NCI-H460 (cell line): ENCODE measurements at places on chromosomes 16 and 17. TPM values are rescaled to one million over a fixed set of nuclear protein-coding genes. Genes with fewer than 3 reads are reported as not detected.

- no peak for DNase-seq
Observed at GRCh38 chr16:64853551-64853950, 268.3 kb downstream of the CDH11 start.

DNA sequence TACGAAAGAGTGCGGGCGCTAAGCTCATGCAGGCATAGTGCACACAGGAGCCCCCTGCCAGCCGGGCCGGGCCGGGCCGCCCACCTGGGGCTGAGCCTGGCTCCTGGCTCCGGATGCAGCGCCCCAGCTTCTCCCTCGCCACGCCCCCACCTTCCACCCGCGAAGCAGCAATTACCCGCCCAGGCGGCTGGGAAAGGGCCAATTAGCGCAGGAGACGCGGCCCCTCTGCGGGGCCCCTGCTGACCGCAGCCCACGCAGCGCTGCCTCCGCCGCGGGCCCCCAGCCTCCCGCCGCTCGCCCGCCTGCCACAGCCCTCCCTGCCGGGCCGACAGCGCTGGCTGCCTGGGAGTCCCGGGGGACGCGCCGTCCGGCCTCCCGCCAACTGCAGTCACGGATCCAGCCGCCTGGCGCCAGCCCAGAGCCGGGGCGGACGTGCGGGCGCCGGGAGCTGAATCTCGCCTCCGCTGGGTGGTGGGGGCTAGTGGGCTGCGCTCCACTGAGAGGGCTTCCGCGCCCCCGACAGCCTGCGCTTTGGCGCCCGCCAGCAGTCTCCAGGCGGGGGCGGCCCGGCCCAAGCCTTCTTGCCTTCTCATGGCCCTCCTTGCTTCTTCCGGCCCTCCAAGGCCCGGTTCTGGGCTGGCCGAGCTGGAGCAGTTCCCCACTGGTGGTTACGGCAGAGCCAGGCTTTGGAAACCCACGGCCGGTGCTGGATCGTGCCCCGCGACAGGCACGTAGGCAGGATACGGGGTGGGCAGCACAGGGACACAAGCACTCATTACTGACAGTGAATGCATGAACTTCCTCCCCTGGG, 14.9 kb upstream of the CBFB start:
- DNase-seq = peak; percentile 49

DNA sequence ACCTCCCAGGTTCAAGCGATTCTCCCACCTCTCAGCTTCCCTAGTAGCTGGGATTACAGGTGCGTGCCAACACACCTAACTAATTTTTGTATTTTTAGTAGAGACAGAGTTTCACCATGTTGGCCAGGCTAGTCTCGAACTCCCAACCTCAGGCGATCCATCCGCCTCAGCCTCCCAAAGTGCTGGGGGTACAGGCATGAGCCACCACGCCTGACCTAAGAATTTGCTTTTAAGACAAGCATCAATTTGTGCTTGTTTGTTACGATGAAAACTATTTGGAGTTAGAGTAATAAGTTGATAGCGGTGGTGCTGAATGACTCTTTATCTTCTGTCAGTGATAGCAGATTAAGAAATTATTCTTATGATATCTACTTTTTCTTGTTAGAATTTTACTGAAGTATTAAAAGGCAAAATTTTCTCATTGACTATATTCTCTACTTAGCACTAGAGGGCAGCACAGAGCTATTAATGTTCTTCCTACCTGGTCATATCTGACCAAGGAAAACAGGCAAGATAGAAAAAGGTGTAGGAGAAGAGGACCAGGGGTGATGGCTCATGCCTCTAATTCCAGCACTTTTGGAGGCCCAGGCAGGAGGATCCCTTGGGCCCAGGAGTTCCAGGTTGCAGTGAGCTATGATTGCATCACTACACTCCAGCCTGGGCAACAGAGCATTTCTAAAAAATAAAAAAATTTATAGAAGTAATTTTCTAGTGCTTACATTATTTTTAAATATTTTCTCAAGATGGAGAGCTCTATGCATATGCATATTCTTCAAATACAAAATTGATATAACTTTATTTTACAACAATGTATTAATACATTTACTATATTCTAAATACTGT, 24.5 kb downstream of the STXBP4 start:
- DNase-seq = peak; percentile 64

DNA sequence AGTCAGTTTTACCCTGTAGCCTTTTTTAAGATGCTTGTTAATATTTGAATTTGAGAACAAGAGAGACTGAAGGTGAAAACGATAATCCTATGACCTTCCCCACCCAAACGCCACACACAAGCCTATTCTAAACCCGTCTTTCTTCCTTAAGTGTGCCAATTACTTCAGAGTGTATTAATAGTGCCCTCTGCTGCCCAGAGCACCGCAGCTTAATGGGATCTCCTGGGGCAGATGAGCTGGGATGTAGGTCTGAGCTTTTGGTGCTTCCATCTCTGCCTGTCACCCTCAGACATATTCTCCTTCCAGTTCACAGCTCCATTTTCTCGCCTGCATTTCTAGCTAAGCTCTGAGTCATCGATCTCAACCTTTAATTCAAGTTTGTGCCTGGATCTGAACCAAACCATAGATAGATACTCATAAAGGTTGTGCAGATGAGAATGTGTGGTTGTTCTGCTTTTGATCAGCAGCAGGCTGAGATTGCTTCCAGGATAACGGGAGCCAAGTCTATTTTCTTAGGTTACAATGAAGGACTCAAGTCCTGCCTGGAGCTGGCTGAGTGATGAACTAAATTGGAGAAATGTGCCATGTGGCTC, 46.4 kb upstream of the CDH13 start:
- peak; percentile 21 for DNase-seq

DNA sequence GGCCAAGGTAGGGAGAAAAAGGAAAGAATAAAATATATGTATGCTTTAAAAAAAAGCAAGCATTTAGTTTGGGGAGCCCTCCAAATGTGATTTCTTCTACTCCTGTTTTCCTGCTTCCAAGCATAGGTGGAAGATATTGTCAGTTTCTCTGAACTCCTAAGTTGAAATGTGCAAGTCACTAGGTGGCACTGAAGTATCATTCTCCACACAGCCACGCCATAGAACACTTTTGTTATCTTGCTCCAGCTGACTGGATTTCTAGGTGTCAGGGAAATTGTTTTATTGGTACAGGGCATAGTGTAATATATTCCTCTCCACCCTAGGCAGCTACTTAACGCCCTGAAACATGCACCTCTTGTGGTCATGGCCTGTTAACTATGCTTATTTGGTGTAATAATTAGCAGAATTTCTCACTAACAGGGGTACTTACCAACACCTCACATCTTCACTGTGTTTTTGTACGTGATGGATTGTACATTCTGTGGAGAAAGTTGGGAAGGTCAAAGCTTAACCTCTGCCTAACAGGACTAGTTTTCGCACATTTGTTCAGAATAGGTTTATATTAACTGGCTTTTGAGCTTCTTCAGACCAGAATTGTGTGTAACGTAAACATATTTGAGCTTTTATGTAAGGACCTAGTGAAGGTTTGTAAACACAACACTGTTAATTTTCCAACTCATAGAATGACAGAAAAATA, 69.3 kb downstream of the FTO start:
- DNase-seq = peak; percentile 72

DNA sequence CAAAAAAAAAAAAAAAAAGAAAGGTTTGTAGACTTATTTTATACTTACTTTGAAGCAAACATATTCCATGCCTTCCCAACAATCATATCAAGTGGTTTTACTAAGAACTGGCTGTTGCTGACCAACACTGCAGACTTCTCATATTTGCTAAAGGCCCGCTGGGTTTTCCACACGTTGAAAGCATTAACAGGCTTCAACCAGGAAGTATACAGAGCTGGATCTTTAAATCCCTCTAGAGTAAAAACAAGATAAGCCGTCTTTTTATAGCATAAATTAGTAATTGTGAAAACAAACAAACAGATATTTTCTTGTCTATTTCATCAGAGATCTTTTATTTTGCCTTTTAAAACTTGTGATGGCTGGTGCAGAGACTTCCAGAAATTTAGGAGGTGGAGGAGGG, 29.1 kb downstream of the TUBD1 start:
- no peak for DNase-seq

- no peak for DNase-seq
Observed at GRCh38 chr17:13540546-13540945, 61.2 kb downstream of the HS3ST3A1 start.

DNA sequence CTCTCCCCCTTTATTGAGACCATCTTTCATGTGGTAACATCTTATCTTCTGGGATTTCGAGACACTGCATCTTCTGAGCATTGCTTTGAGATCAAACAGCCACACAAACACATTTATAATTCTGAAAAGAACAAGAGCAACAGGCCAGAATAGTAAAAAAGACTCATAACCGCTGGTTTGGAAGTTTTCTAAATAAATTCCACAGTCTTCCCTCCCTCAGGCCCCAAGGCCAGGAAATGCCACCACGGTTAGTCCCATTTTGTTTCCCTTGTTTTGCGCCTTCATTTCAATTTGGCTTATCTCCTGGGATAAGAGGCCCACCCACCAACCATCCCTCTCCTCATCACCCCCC, 25.3 kb downstream of the LITAF start:
- DNase-seq = no peak

- DNase-seq = no peak
Observed at GRCh38 chr16:49883076-49884014, 27.4 kb upstream of the ZNF423 start.

- DNase-seq = no peak
Observed at GRCh38 chr17:4270736-4271135, 7.0 kb upstream of the ANKFY1 start.

DNA sequence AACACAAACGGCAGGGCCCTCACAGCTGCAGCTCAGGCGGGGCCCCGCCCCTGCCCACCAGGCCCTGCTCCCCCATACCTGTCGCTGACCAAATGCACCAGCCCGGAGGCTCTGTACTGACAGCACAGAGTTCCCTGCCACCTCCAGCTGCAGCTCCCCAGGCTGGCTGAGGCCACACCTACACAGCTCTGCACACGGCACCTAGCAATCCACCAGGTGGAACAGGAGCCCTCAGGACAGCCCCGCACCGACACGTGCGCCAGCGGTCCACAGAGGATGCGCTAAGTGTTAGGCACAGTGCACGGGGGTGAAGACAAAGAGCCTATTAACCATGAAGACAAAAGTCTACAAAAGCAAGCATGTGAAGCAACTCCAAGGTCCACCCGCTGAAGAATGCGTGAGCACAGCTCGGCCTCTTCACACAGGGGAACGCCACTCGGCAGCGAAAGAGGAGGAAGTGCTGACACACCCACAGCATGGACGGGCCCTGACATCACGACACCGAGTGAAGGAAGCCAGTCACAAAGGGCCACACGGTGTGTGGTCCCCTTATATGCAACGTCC, 5.4 kb downstream of the ZCCHC14 start:
- no peak for DNase-seq

GRCh38 chr16:35516551-35516950, 2057.1 kb downstream of the TP53TG3F start:
- DNase-seq = no peak

- no peak for DNase-seq
Observed at GRCh38 chr16:27083861-27084261, 17.1 kb downstream of the C16orf82 start.

DNA sequence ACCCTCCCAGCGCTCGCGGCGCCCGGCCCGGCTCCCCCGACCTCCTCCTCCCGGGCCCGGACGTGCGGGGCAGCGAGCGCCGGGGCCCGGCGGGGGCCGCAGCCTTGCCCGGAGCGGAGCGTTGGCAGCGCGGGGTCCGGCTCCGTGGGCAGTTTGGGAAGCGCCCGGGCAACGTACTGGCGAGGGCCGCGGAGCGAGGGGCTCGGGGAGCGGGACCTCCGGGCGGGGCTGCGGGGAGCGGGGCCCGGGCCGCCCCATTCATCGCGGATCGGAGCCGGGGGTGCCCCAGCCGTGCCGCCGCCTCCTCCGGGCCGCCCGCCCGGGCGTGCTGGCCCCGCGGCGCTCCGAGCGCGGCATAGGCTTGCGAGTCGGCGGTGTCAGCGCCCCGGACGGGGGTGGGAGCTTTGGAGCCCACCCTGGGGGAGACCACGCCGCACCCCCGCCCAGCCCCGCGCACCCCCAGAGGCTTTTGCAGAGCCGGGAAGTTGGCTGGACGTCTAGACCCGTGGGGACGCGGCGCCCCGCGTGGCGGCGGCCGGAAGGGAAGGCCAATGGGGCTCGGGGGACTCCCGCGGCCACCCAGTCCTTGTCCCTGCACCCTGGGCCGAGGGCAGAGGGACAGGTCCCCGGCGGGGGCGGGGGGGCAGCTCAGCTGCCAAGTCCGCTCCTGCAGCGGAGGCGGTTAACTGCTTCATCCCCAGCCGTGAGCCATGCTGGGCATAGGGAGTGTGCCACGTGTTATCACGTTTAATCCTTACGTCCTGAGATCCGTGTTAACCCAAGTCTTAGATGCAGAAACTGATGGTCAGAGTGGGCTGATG, 852 bp downstream of the ZNF469 start:
- peak; percentile 43 for DNase-seq

GRCh38 chr17:76266244-76266938, 1.2 kb downstream of the UBALD2 start:
- DNase-seq = no peak

GRCh38 chr17:16886655-16887322, 85.1 kb downstream of the TNFRSF13B start:
- no peak for DNase-seq

- DNase-seq = no peak
Observed at GRCh38 chr16:23948949-23949411, 113.2 kb downstream of the PRKCB start.

- no peak for DNase-seq
Observed at GRCh38 chr17:67022451-67022810, 21.9 kb upstream of the CACNG1 start.

GRCh38 chr17:79083191-79083971, 8.8 kb downstream of the ENGASE start:
- DNase-seq = no peak

DNA sequence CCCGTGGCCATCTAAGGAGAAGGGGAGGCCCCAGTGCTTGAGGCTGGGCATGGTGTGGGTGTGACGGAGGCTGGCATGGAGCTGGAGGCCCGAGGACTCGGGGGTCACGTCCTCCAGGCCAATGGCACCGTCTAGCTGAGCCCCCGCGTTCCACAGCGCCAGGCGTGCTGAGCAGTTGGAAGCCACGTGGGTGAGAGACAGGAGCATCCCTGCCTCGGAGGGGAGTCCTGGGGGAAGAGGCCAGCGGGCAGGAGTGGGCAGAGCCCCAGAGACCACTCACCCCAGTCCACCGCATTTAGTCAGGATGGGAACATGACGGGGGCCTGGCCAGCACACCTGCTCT, 78.8 kb downstream of the RMI2 start:
- DNase-seq = no peak

GRCh38 chr16:68332411-68333121, 21.7 kb downstream of the PRMT7 start:
- no peak for DNase-seq

GRCh38 chr17:8532021-8532420, 96.3 kb downstream of the NDEL1 start:
- no peak for DNase-seq

- DNase-seq = peak; percentile 40
Observed at GRCh38 chr17:46977348-46977747, 1.7 kb downstream of the RPRML start.

Gene ARL5C
- not detected in 2 replicates for total RNA-seq

Gene IRX5
- 1.5 and 2.2 TPM in 2 replicates for total RNA-seq

Gene KRT12
- not detected in 2 replicates for total RNA-seq

Gene KRTAP17-1
- total RNA-seq = not detected in 2 replicates

Gene RNF112
- 0.20 TPM in 2 replicates for total RNA-seq

Gene TVP23A
- not detected in 2 replicates for total RNA-seq

Gene MYH1
- not detected in 2 replicates for total RNA-seq

Gene TAF15
- 41.0 and 48.8 TPM in 2 replicates for total RNA-seq

Gene BCL7C
- total RNA-seq = 34.1 and 45.1 TPM in 2 replicates

Gene SRL
- total RNA-seq = not detected in 2 replicates

Gene KRTAP9-4
- not detected in 2 replicates for total RNA-seq

Gene CD19
- total RNA-seq = not detected in 2 replicates
